Smooth muscle cell of the pulmonary artery (primary cell): ENCODE measurements at places on chromosomes 2 and 18. TPM values are rescaled to one million over a fixed set of nuclear protein-coding genes. Genes with fewer than 3 reads are reported as not detected.

The PDE11A gene
- 0.20 and 0.50 TPM in 2 replicates for total RNA-seq

The ACTR2 gene
- 125 and 147 TPM in 2 replicates for total RNA-seq

The CYP27C1 gene
- total RNA-seq, result under 0.01 and 0.13 TPM in 2 replicates

The CABYR gene
- total RNA-seq, result 3.3 and 5.7 TPM in 2 replicates

The LHCGR gene
- total RNA-seq, result not detected in 2 replicates

The RBM43 gene
- total RNA-seq, result 5.6 and 8.1 TPM in 2 replicates
